Activated CD4-positive, alpha-beta memory T cell treated with anti-CD3 and anti-CD28 coated beads, Interleukin-2, amount 10 ng/mL, durations not matched to agents 7 days and 5 days (primary cell): ENCODE measurements at places on chromosomes 6 and 20.

DNA sequence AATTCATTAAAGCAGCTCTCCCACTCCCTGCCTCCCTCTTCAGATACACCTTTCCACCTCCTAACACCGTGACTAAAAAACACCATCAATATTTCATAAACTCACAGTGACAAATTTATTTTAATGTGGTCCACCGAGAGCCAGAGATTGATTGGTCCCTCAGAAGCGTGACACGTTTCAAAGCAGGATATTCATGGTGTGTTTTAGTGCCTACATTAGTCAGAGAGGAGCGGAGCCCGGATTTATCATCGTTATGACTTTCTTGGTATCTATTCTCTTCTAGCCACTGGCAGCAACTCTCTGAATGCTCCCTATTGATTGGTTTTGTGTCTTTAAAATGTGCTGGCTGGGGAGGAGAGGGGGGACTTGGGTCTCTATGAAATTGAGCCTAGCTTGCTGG lies 265.3 kb downstream of the DHX35 start:
- DNase-seq = no peak

- DNase-seq = no peak
These were observed 71.8 kb downstream of the ARHGAP18 start for GRCh38 chr6:129638055-129638684.

GRCh38 chr20:43186312-43186711 lies 3.4 kb downstream of the PTPRT start:
- no peak for DNase-seq

DNA sequence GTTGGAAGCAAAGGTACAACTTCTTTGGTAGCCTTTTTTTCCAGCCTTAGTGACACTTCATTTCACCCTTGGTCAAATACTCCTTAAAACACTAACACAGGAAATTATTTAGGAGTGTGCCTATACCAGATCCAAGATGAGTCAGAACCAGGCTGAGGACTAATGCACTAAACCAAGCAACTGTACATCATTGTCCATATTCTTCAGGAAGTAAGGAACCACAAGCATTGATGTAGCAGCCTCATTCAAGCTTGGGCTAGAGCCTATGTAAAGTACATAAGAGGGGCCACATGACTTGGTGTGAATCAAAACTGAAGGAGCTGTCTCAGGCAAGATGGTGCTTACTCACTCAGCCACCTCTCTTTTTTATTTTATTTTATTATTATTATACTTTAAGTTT lies 20.7 kb upstream of the ADGB start:
- no peak for DNase-seq

- no peak for DNase-seq
These were observed 181.0 kb downstream of the MTFR2 start for GRCh38 chr6:136069119-136069518.

DNA sequence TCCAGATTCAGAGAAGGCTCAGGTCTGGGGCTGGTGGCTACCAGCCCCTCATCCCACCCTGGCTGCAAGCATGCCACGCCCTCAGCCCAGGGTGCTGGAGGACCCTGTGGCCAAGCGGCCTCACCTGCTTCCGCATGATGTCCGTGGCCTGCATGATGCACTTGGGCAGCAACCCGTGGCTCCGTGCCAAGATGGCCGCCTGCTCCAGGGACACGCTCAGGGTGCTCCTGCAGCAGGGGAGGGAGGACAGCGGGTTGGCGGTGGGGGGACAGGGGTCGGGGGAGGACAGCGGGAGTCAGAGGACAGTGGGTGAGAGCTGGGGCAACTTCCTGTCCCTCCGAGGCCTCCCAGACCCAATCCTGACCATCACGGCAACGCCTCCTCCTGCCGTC lies 200.1 kb downstream of the PREX1 start:
- no peak for DNase-seq
